WTC11 (cell line): ENCODE measurements at places on chromosomes 1 and 21.
A peak's percentile ranks its signal among the peaks of the same experiment; 100 is the strongest.

DNA sequence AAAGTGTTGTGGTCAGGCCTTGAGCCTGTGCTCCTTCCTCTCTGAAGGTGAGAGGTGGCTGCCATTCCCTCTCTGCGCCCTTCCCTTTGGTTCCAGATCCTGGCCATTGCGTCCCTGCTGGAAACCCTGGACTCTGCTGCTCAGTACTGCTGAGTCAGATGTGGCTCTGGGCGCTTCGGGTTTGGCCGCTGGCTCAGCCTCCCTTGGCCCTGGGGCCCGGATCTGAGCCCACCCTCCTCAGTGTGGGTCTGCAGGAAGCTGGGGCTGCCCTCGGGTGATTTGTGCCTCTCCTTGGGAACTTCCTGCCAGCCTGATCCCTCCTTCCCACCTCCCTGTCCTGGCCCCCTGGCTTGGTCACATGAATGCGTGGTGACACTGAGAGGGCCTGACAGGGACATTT, 32.2 kb downstream of the QSOX1 start:
- no peak for DNase-seq

DNA sequence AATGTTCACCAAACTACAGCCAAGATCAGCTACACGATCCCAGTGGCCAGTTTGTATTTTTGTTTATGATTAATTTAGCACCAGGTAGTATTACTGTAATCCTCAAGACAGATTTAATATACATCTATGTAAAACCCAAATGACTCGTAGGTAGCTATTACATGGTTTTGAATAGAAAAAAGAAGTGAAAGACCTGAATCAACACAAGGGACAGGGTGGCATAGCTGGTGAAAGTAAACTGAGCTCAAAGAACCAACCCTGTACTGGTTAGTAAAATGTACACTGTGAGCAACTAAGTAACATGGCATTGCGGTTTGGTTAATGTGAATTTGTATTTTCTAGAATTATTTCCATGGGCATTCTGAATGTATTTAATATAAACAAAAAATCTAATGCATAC, 8.8 kb downstream of the GPATCH2 start:
- no peak for DNase-seq

- no peak for DNase-seq
Measured at GRCh38 chr1:215786997-215787396, 219.9 kb downstream of the KCTD3 start.

DNA sequence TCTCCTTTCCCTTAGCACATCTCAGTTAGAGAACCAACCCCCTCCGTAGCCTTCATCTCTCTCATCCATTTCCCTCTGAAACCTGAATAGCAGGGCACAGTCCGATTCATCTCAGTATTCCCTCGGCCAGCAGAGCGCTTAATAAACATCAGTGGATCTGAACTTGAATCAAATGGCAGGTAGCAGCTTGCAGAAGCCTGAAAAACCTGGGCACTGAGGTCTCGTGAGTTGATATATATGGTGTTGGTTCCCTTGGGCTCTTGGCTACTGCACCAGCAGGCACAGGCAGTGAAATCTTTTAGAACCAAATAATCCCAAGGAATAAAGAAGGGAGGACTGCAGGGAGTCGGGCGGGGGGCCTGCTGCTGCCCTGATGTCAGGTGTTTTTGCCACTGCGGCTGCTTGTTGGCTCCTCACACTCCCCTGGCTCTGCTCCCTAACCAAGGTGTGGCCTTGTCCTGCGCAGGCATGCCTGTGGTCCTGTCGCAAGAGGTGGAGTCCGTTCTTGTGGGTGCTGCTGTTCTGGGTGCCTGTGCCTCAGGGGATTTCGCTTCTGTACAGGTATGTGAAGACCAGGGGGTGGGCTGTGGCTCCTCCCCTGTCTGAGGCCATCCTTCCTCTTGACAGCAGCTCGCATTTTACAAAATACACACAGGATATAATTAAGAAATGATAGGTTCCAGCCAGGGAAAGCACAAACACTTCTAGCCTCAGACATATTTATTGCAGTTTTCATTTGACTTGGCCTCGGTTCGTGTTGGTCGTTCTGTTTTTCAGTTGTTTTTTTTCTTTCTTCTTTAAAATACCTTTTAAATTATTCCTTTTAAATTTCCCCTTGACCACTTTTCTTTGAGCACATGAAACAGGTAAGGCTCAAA, 140.9 kb upstream of the HOOK1 start:
- no peak for DNase-seq

GRCh38 chr1:214603819-214604252, 841 bp downstream of the CENPF start:
- DNase-seq: no peak

- no peak for DNase-seq
Measured at GRCh38 chr1:87743256-87743655, 414.6 kb downstream of the LMO4 start.

DNA sequence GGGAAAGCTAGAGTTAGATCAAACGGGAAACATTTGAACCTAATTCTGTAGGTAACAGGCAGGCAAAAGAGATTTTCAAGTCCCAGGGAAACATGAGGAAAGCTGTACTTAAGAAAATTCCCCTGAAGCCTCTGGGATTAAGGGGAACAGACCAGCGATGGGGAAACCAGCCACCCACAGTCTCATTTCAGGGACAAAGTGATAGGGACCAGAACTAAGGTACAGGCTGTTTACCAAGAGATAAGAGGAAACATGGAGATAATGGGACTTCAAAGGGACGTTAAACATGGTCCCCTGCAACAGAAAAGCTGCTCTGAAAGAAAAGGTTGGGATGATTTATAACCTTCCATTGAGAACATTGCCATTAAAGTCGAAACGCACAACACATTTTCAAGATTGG, 84.4 kb downstream of the NTPCR start:
- no peak for DNase-seq

DNA sequence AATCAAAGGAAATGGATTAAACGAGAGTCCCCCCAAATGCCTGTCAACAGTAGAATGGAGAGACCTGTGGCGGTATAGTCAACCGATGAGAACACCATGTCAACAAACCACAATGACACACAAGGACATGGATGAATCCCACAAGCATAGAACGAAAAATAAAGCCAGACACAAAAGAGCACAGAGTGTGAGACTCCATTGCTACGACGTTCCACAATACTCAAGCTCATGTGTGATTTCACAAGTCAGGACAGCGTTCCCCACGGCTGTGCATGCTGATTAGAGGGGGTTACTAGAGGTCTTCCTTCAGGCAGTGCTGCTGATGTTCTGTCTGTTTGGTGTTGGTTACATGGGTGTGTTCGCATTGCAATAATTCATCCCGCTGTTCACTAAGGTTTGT, 5.8 kb upstream of the PLA2G2D start:
- no peak for DNase-seq

DNA sequence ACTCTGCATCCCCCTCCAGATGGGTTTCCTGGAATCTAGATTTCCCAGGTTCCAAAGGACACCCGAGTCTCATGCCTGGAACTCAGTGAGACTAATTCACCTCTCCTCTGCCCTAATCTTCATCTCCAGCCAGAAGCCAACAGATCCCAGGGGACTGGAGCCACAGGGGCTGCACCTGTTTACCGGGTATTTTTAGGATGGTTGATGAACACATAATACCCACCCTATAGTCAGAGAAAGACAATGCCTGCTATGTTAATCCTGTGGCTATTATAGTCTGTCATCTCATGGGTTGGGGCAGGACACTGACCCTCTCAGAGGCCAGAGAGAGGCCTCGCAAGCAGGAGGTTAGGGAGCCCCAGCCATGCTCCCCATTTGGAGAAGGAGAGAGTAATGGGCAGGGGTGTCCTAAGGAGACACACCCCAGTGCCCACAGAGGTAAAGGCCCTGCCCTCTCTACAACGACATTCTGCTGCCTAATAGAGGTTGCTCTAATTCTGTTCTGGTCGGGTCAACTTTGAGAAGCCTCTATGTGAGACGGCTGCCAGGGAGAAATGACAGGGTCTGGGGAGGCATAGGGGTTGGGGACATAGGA, 1.0 kb upstream of the TNNI1 start:
- no peak for DNase-seq

GRCh38 chr1:172661107-172661506, 2.2 kb downstream of the FASLG start:
- DNase-seq: no peak

DNA sequence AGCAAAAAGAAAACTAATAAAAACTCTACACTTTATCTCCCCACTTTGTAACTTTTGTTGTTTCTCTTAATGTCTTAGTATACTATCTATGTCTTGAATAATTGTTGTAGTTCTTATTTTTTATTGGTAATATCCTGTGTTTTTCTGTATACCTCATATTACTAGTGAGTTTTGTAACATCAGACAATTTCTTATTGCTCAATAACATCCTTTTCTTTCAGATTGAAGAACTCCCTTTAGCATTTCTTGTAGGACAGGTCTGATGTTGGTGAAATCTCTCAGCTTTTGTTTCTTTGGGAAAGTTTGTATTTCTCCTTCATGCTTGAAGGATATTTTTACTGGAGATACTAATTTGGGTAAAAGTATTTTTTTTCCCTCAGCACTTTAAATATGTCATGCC, 79.8 kb upstream of the LRRC8B start:
- no peak for DNase-seq

DNA sequence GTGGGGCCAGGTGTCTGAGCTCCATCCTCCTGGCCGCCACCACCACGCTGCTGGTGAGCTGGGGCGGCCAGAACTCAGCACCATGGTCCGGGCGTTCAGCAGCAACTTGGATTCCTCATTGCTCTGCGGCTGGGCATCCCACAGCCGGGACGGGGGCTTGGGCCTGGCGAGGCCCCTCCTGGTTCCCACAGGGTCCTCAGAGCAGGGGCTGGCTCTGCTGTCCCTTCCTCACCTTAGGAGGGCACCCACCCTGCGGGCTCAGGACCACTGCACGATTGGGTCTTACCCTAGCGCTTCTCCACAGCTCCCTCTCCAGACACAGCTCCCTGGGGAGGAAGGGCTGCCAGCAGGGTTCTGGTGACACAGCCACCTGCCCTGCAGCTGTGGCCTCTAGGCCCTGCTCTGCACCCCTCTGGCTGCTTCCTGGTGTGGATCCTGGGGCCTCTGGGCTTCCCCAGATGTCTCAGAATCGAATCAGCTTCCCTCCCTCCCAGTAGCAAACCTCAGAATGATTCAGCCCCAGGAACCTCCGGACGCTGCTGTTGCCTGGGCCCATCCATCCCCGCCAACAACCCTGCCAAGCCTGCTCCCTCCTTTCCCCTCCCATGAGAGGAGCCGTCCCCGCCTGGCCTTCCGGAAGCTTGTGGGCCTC, 25.0 kb downstream of the CRYAA start:
- peak; percentile 17 for DNase-seq

GRCh38 chr1:29180497-29181412, 945 bp downstream of the SRSF4 start:
- no peak for DNase-seq

GRCh38 chr1:219710529-219711194, 97.8 kb upstream of the ZC3H11B start:
- DNase-seq: no peak

GRCh38 chr21:26164311-26164710, 6.3 kb downstream of the APP start:
- no peak for DNase-seq

- DNase-seq: no peak
Measured at GRCh38 chr21:44713846-44714245, 2.5 kb upstream of the TSPEAR start.

- no peak for DNase-seq
Measured at GRCh38 chr1:94236013-94236491, 1.3 kb downstream of the ARHGAP29 start.

DNA sequence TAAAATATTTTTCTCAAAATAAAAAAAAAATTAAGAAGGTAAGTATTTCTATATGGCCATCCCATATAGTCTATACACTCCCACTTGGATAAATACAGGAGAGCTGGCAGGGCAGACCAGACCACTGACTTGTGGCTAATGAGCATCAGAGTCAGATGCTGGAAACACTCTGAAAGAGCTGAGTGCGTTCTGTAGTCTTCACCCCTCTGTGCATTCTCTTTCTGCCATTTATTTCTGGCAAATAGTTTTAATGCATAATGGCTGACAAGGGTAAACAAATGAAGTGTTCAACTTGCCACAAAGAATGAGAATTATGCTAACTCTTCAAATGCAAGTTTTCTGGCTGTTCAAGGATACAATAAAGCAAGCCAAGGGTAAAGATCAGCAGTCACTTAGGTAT, 191.7 kb downstream of the TTLL7 start:
- no peak for DNase-seq

- DNase-seq: no peak
Measured at GRCh38 chr1:88813471-88813870, 77.9 kb downstream of the GTF2B start.

DNA sequence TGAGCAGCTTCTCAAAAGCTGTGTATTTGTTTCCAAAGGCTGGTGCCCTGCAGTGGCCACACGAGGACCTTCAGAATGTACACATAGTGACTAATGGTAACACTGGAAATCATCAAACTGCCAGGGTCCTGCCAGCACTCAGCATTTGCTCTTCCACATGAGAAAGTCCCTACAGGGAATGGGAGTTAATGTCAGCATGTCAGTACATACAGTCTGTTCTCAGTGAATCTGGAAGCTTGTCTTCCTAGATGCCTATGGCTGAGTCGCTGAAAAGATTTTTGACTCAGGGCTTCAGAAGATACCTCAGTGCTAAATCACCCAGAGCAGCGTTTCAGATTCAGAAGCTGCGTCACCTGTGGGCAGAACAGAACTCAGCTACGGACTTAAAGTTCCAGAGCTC, 108.2 kb downstream of the CDC7 start:
- DNase-seq: no peak

DNA sequence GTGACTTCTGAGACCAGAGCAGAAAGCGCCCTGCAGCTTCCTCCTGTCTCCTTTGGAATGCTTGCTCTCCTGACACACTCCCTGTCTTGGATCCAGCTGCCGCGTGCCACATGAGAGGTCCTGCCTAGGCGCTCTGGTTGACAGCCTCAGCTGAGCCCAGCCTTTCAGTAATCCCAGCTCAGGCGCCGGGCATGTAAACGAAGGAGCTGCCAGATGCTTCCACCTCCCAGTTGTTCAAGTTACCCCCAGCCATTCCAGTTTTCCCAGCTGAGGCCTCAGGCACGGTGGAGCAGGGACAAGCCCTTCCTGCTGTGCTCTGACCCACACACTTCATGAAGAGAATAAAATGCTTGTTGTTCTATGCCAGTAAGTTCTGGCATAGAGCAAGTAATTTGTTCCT, 14.3 kb upstream of the CD34 start:
- peak; percentile 59 for DNase-seq
